ENCODE measurements at places on chromosomes 6 and 20.

DNA sequence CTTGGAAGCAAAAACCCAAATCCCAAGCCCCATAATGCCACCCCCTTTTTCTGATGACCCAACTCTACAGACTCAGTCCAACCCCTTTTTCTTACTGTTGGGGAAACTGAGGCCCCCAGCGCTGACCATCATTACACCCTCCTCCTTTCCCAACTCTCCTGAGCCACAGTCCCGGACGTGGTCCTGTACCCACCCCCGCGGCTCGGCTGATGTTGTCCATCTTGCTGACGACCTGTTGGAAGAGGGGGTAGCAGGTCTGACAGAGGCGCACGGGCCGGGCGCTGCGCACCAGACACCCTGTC is 533 bp downstream of the OSTM1 start:
- no peak for DNase-seq

- no peak for DNase-seq
These were observed 18.6 kb downstream of the MTG2 start for GRCh38 chr20:62201173-62202082.

DNA sequence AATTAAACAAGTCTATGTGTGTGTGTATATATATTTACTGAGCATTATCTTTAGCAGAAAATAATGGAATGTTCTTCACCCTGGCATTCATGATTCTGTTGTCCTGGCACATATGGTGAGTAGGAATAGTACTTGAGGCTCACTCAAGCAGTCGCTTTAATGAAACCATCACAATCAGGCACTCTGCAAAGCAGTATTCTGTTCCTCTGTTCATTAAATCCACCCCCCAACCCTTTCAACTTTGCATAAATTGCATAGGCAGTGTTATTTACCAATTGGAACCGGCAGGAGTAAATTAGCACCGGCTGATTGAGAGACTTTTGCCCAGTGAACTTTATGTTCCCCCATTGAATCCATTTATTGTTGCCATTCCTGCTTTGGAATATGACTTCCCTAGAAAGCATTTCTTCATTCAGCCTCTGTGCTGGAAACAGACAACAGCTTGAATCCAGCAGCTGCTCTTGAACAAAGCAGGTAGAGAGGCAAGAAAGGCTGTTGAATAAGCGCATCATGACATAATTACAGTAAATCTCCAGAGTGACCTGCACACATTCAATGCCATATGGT is 268.0 kb upstream of the RNF217 start:
- no peak for DNase-seq

DNA sequence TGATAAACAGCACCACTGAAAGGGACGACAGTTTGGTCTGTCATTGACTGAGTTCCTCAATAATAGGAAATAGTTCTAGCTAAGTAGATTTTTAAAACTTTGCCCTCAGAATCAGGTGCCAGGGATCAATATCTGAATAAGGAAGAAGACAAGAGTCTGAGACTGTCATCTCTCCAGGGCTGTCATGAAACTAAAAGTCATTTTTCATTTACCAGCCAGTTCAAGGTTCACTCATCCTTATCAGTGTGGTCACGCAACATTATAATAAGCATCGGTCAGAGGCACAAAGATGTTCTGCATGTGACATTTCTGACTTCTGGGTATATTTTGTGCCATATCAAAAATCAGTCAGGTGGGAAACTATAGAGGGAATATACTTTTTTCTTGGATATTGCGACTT is 52.5 kb upstream of the E2F3 start:
- no peak for DNase-seq

DNA sequence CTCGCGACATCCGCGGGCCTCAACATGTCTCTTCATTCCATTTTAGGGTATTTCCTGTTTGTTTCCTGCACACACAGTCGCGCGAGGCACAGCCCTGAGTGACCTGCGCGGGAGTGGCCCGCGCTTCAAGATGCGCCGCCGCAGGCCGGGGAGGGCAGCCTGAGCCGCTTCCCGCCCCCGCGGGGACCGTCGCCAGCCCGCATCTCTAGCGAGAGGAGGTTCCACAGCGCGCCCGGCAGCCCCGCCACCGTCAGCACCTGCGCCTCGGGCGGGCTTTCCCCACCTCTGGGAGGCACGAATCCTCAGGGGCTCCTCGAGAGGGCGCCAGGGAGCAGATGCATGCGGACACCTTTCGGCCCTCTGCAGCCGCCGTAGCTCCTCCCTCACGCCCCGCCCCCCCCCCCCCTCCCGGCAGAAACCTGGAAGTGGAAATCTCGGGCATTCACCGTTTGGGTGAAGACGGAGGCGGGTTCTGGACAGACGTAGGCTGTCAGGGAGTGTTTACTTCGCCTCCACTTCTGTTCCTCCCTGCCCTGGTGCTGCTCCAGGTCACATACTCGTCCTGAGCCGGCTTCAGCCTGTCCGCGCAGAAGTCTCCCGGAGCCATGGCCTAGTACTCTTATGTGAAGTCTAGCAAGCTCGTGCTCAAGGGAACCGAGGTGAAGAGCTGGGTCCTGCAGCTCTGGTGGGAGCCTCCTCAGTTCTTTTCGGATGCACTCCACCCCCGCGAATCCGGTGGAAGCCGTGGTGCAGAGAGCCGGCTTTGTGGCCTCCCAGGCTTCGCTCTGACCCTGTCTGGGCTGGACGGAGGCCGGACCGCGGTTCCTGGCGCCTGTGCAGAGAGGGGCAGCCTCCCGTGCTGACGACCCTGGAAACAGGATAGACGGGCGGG is 880.5 kb upstream of the DEFB115 start:
- peak; percentile 77 for DNase-seq

GRCh38 chr6:113361014-113361645 is 496.0 kb upstream of the MARCKS start:
- DNase-seq: no peak

DNA sequence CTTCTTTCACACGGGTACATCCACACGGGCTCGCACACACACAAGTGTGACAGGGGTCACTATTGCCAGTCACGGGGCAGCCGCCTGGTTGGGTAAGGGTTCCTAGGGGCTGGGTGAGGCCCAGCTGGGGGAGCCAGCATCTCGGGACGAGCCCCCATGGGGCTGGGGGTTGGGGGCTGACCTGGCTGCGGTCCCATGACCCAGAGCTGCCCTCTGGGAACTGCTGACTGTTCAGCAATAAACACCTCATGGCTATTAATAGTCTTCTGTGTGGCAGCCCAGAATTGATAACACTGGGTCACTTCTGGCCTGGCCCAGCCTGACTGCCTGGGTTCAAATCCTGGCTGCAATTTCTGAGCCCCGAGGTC is 23.8 kb downstream of the VEGFA start:
- DNase-seq: no peak

DNA sequence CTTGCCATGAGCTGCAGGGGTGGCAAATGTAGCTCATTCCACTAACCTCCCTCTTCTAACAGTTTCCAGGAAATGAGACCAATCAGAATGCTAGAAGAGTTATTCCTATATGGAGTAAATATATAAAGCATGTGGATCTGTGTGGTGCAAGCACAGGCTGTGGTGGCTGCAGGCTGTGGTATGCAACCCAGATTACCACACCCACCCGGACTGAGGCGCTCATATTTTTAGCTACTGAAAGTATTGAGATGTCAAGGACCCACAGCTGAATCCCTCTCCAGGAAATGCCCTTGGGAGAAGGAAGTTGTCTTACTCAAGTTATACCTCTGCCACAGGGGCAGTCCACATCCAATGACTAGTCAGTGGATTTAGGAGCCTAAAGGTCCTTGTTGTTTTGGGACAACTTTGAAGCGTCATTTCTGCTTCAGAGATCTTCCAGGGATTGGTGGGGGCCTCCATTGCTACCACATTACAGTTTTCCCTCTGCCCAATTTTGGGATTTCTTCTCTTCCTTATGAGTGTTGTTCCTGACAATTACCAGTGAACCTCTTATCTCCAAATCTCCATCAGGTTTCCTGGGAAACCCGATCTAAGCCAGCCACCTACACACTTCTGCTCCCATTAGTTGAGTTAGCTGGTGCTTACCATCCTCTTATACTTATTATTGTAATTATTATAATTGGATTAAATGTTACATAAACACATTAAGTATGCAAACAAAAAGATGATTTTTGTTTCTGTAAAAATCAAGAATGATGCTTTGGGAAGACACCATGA is 12.1 kb upstream of the REPS1 start:
- DNase-seq: no peak

DNA sequence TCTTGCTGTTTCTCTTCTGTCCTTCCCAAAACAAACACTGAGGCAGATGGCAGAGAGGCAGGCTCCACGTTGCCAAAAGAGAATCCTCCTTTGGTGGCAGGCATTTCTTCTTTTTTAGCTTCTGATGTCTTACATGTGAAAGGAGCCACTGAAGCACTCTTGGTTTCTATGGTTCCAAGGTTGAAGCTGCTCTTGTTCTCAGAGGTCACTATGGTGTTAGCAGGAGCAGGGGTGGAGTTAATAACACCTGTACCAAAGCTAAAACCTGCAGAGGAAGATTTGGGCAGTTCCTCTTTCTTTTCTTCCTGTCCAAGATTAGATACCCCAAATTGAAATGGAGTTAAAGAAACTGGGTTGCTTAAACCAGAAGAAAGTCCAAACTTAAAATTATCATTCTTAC is 28.8 kb downstream of the FAM8A1 start:
- no peak for DNase-seq

- no peak for DNase-seq
These were observed 1.3 kb downstream of the MCUR1 start for GRCh38 chr6:13813026-13813425.

DNA sequence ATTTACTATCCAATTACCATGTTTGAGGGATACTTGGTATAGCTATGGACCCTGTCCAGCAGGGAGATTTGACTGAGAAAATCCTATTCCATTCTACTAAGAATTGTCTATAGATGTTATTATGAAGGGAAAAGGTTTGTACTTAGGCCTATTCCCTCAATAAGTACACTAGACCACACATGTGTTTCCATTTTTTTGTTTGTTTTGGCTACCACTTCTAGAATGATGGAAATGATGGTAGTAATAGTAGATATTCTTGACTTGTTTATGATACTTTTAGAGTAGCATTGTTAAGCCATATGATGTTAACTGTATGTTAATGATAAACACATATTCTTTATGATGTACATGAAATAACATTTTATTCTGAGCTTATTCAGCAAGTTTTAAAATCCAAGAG is 144.8 kb downstream of the OGFRL1 start:
- no peak for DNase-seq

DNA sequence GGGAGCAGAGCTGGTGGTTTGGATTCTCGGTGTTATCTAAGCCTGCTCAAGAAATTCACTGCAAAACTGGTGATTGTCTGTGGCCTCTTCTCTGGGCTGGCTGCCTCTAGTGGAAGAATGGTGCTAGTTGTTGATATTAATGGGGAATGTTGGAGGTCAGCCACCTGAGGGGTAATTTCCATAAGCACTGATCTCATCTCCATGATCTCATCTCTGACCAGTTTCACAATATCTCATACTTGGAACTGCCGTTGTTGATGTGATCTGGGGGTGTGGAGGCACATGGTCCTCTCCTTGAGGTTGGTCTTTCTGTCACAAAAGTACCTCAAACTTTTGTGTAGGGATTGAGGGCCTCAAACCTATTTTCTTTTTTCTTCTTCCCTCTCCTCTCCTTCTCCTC is 102.6 kb downstream of the CD109 start:
- no peak for DNase-seq

DNA sequence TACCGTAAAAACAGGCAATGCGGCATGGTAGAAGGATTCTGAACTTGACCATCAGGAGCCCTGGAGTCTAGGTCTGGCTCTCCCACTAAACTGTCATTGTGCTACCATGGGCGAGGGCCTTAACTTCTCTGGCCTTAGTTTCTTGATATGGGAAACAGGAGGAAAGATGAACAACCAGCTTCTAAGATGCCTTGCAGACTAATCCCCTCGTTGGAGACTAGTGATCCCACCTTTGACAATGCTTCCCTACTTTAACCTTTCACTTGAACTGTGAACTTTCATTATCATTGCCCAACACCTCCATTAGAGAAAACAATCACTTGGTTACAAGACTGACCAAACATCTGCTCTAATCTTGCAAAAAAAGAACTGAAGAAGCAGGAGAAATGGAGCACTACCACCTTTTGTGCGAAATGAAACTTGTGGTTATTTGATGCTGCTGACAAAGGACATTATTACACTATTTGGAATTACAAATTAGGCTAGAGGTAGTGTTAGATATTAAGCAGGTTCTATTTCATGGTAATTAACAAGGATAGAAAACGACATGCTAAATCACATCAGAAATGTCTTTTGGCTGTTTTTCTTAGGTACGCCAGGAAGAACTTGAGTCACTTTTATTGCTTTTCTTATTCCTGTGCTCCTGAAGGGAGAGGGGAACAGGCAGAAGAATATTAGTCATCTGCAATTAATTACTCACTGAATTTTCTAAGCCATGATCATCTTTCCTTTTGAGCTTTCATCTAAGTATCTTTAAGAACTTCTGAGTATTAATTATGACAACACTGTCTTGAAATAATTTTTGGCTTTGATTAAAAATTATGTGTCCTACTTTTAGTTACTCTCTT is 39.1 kb upstream of the ARHGAP18 start:
- DNase-seq: no peak

Measured in left renal pelvis (tissue), 4 donors.